DMS79 (cell line): ENCODE measurements at places on chromosomes 2 and 18.

DNA sequence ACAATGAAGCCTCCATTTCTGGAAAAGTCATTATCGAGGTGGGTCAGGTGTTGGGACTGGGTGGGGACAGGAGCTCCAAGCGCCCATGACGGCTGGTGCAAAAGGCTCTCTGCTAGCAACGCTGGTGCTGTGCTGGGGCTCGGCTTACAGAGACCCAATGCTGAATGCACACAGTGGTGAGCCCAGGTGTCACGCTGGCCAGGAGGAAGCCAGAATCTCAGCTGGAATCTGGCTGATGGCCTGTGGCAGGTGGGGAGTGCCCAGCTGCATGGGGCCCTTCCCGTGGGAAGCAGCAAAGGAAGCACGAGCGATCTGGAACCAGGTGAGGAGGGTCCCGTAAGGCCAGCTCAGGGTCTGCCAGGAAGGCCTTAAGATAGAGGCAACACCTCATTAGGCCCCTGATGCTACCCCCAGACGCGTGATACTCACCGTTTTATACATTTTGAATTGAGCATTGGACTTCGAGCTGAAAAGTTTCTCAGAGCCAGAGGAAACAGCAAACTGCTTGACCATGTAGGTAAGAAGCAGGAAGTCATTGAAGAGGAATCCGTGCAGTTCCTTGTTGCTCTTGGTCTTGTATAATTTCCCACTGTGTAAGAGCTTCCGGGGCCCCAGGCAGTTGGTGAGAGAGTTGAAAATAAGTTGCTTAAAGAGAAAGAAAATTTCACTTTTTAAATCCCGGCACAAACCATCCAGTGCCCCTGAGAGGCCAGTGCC is 34.7 kb downstream of the FAM228A start:
- no peak for DNase-seq

- DNase-seq: no peak
Observed at GRCh38 chr2:193348055-193348454, 1153.3 kb upstream of the TMEFF2 start.

DNA sequence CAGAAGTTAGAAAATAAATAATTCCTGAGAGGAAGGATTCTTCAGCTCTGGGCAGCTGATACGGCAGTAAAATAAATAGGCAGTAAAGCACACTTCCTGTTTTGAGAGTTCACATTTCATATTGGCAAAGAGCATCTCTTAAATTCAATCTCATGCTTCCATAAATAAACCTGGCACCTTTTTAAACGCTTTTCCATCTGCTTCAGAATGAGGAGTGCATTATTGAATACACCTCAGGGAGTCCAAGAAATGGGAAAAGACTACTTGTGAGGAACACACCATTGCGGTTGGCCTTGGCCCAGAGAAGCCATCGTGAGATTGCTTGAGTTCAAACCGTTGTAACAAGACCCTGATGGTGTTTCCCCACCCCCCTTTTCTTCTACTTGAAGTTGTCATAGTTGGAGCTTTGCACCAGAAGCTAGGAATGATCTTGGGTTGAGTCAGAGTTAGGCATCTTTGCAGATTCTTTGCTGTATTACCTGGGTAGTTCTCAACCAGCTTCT is 123.9 kb downstream of the RDH14 start:
- DNase-seq: no peak

GRCh38 chr2:232218778-232219495 is 159.6 kb upstream of the ALPP start:
- DNase-seq: no peak

- no peak for DNase-seq
Observed at GRCh38 chr2:240889601-240890560, 6.1 kb downstream of the MAB21L4 start.

GRCh38 chr18:13279181-13280069 is 60.9 kb downstream of the LDLRAD4 start:
- DNase-seq: no peak

GRCh38 chr18:48613589-48614404 is 75.0 kb downstream of the CTIF start:
- peak; percentile 42 for DNase-seq

DNA sequence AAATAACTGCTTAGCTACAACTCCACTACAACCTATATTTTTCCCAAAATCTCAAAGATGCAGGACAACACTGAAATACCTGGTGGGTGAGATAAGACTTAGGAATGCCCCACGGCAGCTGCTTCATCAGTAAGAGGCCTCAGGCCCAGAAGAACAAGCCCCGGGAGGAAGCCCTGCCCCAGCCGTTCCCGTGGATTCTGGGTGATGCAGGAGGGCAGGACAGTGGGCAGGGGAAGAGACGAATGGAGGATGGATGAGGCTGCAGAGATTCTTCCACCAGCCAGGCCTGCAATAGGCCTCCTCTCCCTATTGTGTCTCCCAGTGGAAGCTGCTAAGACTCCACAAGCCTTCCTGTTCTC is 197.9 kb upstream of the HDAC4 start:
- DNase-seq: no peak

- peak; percentile 68 for DNase-seq
Observed at GRCh38 chr2:167890739-167891138, 356.7 kb downstream of the STK39 start.

GRCh38 chr2:5970347-5970746 is 278.2 kb downstream of the SOX11 start:
- DNase-seq: no peak

DNA sequence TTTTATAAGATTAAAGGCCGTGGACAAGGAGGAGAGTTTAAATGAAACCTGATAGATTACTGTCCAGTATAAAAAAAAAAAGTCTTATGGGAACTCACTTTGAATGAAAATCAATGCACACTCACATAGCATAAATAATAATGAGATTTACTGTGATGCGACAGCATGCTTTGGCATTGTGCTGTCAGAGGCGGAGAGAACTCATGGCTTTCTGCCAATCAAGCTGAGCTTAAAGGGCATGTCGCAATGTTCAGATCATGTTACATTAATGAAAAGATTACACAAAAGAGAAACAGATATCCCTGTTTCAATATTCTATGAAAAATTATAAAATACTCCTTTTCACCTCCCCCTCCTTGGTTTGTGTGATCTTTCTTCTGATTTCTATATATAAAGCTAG is 310.8 kb downstream of the ERBB4 start:
- DNase-seq: peak; percentile 14

- DNase-seq: no peak
Observed at GRCh38 chr18:13392029-13392750, 173.6 kb downstream of the LDLRAD4 start.

DNA sequence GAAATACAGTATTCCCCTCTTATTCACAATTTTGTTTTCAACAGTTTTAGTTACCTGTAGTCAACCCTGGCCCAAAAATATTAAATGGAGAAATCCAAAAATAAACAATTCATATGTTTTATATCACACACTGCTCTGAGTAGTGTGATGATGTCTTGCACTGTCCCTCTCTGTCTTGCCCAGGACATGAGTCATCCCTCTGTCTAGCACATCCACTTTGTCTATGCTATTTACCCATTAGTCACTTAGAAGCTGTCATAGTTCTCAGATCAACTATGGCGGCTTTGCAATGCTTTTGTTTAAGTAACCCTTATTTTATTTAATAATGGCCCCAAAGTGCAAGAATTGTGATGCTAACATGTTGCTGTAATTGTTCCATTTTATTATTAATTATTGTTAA is 380.6 kb upstream of the REG3G start:
- no peak for DNase-seq

DNA sequence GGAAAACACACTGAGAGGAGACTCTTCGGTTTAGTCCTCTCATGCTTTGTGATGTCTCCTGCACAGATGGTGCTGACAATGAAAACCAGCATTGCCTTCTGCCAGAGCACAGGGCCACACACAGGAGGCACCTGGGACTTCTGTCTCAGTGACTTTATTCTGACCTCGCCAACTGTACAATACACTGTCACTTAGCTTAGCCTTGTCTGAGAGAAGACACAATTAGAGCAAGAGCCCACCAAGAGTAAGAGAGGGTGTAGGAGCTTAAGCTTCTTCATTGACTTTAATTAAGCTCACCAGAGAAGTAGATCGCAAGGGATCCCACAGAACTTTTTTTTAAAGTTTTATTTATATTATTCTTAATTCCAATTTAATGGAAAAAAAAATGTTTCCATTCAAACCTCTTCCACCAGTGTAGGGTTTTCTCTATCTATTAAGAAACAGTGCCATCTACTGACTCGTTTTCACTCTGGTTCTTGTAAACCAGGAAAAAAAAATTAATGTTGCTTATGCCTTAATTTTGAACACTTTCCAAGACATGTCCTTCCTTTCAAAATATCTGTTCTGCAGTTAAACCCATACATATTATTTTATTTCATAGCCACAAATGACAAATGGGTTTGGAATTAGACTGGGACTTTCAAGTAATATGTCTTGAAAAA is 42.4 kb upstream of the DDX18 start:
- DNase-seq: no peak

- no peak for DNase-seq
Observed at GRCh38 chr2:124973396-124973795, 948.3 kb downstream of the CNTNAP5 start.

DNA sequence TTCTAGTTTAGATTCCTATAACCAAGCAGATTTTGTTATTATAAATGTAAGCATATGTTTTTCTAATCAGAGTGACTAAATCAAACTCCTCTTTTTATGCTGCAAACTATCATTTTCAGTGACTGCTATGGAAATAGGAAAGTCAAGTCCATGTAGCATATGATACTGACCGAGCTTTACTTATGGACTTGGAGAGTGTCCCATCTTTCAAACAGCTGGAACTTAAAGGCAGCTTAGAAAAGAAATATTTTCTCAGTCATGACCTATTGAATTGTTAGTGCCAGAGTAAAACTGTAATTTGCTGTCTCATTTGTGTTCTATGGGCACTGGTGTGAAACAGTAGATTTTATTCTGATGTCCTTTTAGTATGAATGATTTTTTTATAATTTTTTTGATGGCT is 76.7 kb downstream of the PHLPP1 start:
- DNase-seq: no peak

DNA sequence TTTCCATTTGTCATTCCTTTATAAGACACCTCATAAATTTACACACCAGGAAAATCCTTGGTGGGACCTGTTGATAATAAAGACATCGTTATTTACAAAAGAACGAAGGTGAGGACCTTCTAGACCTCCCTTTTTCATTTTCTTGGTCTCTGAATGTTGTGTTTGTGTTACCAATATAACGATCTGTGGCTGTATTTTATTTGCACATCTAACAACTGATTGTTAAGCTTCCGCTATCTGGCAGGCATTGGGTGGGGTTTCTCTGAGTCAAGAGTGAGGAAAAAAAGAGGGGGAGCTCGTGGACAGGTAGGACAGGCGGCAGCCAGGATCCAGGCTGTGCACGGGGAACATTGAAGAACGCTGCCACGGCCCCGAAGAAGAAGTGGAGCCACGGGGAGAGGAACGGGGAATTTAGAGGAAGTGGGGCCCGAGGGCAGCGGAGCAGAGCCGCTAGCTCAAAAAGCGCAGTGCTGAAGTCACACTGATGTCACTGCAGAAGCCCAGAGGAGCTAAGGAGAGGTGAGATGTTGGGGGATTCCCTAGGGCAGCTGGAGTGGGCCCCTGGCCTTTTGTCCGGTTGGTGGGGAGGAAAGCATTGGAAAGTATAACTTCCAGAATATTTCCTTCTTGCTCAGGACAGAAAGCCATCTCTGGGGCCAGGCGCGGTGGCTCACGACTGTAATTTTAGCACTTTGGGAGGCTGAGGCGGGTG is 20.9 kb upstream of the DNMT3A start:
- no peak for DNase-seq

DNA sequence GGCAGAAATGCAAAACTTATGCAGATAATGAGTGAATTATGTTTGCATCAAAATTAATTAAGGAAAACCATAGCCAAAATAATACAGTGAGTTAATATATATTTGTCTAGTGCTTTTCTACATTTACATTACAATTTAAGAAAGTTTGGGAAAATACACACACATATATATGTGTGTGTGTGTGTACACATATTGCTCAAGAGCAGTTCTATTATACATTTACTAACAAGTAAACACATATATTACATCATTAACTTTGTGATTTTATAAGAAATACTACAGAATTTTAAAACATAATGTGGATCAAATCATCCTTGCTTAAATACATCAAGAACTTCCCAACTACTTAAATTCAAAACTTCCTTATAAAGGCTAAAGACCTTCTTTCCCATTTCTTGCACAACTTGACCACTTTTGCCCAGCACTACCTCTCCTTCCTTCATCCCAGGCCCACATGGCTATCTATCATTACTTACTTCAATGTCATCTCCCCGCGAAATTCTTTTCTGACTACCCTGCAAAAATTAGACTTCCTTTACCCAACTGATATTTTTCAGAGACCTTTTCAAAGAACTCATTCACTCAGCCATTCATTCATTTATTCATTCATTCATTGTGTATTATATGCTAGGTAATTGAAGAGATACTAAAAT is 68.4 kb downstream of the COL5A2 start:
- no peak for DNase-seq

DNA sequence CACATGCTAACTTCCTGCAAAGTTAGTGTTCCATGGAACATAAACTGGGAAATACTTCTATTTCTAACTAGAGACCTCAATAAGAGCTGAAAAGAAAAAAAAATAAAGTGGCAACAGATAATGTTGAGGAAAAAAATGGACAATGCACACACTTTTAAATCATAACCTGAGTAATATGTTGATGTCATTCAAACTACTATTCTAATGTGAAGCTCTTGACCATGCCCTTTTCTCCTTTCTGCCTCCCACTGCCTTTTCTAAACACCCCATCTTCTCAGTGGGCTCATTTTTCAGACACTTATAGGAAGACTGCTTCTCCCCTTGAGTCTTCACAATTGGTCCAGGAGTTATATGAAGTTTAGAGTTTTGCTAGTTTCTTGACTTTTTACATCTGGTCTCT is 280.9 kb upstream of the NT5C1B start:
- no peak for DNase-seq

DNA sequence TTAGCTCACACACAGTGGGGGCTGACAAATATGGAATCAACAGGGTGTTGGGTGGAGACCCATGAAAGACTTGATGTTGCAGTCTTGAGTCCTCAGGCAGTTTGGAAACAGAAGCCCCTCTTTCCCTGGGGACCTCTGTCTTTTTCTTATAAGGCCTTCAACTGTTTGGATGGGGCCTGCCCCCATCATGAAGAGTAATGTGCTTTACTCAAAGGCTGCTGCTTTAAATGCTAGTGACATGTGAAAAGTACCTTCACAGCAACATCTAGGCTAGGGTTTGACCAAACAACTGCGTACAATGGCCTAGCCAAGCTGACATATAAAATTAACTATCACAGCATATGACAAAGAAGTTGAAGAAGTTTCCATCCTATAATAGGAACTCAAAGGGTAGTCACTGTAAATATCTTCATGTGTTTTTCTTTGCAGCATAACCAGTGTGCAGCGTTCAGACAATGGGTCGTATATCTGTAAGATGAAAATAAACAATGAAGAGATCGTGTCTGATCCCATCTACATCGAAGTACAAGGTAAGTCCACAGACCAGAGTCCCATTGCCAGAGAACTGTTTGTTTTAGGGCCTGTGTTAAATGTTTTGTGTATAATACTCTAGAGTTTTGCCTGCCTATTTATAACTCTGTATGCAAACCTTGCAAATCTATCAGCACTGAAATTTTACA is 46.3 kb downstream of the MERTK start:
- peak; percentile 19 for DNase-seq
